ENCODE measurements at places on chromosomes 13 and 19. TPM values are rescaled to one million over a fixed set of nuclear protein-coding genes. Genes with fewer than 3 reads are reported as not detected.

GRCh38 chr19:35715355-35715809, 2.4 kb upstream of the KMT2B start:
- peak overlapping the region; percentile 89 for H3K27ac ChIP-seq
- H3K27me3 ChIP-seq, result no peaks in the 10 kb centered on the region
- H3K4me3 ChIP-seq, result peak overlapping the region; percentile 83
- peaks cover 31% of the 10 kb centered on the region for H3K36me3 ChIP-seq
- peak; percentile 30 for DNase-seq

The SIGLEC9 gene
- 0.58 TPM for total RNA-seq

- peaks cover 11% of the 10 kb centered on the region for H3K27me3 ChIP-seq
- DNase-seq, result no peak
- H3K36me3 ChIP-seq, result no peaks in the 10 kb centered on the region
- no peaks in the 10 kb centered on the region for H3K4me1 ChIP-seq
- no peak overlapping the region for H3K4me3 ChIP-seq
These were observed 6.5 kb upstream of the SUPT20H start for GRCh38 chr13:37065890-37066526.

DNA sequence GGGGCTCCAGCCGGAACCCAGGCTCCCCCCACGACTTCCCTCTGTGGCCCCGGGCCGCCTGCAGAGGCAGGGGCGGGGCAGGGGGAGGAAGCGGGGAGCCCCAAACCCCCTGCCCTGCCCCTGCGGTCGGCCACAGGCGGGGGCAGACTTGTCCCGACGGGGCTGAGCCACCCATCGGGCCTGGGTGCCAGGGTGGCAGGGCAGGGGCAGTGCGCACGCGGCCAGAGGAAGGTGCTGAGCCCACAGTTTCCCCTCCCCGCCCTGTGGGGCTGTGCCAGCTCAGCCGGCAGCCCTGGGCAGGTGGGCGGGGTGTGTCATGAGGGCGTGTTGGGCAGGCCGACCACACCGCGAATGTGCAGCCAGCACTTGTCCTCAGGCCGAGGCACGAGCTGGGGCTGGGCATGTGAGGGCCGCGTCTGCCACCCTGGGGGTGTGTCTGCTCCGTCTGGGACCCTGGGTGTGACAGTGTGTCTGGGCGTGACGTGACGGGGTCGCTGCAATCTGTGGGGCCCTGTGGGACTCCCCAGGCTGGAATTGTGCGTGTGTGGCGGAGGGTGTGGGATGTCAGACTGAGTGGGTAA, 17.7 kb downstream of the CCDC97 start:
- H3K4me3 ChIP-seq, result peak overlapping the region; percentile 64
- H3K36me3 ChIP-seq, result peaks cover 68% of the 10 kb centered on the region
- peak overlapping the region; percentile 94 for H3K27ac ChIP-seq
- peaks cover 75% of the 10 kb centered on the region for H3K4me1 ChIP-seq
- no peaks in the 10 kb centered on the region for H3K27me3 ChIP-seq
- peak; percentile 84 for DNase-seq

The ZNF284 gene
- total RNA-seq, result 2.5 TPM

DNA sequence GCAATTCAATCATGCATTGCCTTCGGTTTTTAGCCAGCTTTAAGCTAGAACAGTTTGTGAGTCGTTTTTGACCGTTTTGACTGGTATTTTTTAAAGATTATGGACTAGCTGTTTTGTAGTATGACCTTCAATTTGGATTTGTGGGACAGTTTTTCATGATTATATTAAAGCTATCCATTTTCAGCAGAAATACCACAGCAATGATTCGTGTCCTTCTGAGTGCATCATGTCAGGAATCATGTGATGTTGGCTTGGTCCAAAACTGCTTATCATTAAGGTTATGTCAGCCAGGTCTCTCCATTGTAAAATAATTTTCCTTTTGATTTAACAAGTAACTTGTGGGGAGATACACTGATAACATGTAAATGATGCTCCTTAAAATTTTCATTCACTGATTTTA, 229.0 kb downstream of the POSTN start:
- H3K4me3 ChIP-seq, result no peak overlapping the region

DNA sequence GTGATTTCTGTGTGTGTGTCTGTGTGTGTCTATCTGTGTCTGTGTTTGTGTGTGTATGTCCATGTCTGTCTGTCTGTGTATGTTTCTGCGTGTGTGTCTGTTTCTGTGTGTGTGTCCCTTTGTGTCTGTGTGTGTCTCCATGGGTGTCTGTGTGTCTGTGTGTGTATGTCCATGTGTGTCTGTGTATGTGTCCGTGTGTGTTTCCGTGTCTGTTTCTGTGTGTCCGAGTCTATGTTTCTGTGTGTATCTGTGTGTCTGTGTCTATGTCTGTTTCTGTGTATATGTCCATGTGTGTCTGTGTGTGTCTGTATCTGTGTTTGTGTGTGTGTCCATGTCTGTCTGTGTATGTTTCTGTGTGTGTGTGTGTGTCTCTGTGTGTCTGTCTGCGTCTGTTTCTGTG, 276.3 kb upstream of the SOX1 start:
- DNase-seq, result no peak
- no peak overlapping the region for H3K4me3 ChIP-seq
- H3K27ac ChIP-seq, result no peak overlapping the region
- H3K36me3 ChIP-seq, result no peaks in the 10 kb centered on the region

DNA sequence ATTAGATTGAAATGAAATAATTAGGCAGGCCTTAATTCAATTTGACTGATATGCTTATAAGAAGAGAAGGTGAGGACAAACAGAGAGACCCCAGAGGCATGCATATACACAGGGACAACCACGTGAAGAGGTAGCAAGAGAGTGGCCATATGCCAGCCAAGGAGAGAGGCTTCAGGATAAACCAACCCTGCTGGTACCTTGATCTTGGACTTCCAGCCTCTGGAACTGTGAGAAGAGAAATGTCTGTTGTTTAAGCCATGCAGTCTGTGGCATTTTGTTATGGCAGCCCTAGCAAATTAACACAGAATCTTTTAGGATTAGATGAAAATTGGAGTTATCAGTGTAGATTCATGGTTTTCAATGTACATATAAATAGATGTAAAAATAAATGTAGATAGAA, 120.1 kb downstream of the KCTD15 start:
- no peak for DNase-seq
- H3K4me3 ChIP-seq, result no peak overlapping the region
- H3K4me1 ChIP-seq, result no peaks in the 10 kb centered on the region
- H3K27me3 ChIP-seq, result no peaks in the 10 kb centered on the region
- no peaks in the 10 kb centered on the region for H3K36me3 ChIP-seq
- H3K27ac ChIP-seq, result no peak overlapping the region

DNA sequence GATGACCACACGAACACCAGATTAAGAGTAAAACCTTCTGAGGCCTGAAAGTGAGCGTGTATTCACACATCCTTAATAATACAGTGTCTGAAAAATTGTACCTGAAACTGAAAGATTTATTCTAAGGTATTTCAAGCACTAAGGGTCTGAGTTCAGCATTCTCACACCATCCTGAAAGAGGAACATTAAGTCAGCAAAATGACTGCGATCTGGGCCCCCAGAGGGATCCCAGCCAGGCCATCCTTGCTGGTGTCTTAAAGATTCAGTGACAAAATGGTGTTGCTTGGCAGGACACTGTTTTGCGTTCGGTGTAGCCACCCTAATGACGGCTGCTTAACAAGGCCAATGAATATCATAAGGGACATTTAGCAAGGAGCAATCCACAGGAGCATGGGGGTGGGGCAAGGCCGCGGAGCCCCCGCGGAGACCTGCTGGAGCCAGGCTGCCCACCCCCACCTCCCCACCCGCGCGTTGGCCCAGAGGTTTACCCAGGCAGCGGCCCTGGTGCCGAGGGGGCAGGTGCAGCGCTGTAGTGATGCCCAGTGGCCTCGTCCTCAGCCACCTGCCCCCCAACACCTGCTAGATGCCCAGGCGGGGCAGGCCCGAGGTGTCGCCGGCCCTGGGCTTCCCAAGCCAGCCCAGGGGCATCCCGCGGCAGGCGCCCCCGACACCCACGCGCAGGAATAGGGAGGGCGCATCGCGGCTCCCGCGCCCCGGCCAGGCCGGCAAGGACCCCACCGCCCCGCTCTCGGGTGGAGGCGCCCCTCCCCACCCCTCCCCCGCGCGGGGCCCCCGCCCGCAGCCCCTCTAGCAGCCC, 742 bp downstream of the NALCN start:
- DNase-seq, result no peak
- no peaks in the 10 kb centered on the region for H3K36me3 ChIP-seq
- no peak overlapping the region for H3K27ac ChIP-seq
- peaks cover 31% of the 10 kb centered on the region for H3K27me3 ChIP-seq
- H3K4me3 ChIP-seq, result no peak overlapping the region

DNA sequence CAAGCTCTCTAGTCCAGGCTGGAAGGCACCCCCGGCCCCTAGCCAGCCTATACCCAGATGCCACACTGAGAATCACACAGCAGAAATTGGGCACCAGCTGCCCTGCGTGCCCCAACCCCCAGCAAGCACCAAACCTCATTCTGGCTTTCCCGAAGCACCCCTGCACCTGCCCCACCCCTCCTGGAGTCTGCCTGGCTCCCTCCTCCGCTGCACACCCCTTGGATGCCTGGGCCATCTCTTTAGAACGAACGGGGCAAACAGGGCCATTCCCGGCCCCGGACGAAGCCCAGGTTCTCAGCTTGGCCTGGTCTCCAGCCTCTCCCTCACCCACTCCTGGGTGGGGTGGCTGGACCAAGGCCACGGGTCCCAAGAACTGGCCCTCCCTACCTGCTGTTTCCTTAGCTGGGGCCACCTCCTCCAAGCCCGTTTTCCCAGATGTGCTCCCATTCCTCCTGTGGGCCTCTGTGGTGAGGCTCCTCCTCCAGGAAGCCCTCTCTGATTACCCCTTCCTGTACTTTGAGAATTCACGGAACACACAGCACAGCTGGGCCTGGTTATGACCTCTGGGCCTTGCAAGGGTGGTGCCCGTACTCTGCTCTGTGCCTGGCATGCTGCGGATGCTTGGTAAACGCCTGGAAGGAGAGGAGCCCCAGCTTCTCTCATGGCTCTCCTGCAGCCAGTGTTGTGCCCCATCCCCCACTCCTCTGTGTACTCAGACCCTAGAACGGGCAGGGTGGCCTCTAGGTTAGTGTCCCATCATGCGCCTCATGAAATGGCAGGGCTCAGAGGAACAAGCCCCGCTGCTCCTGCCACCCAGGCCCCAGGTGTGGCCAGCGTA, 21.4 kb downstream of the CEBPG start:
- H3K27me3 ChIP-seq, result no peaks in the 10 kb centered on the region
- H3K36me3 ChIP-seq, result no peaks in the 10 kb centered on the region
- DNase-seq, result no peak
- H3K4me1 ChIP-seq, result no peaks in the 10 kb centered on the region
- H3K27ac ChIP-seq, result no peak overlapping the region
- no peak overlapping the region for H3K4me3 ChIP-seq

- H3K4me1 ChIP-seq, result no peaks in the 10 kb centered on the region
- no peak overlapping the region for H3K4me3 ChIP-seq
- H3K27me3 ChIP-seq, result peaks cover 3% of the 10 kb centered on the region
- H3K27ac ChIP-seq, result no peak overlapping the region
These were observed 229.8 kb upstream of the IPO5 start for GRCh38 chr13:97723655-97724054.

The TTYH1 gene
- 1.3 TPM for total RNA-seq

The CEACAM8 gene
- not detected for total RNA-seq

The SIGLEC14 gene
- not detected for total RNA-seq

GRCh38 chr19:38831142-38831605, 420 bp downstream of the ECH1 start:
- peak; percentile 51 for DNase-seq
- peak overlapping the region; percentile 88 for H3K27ac ChIP-seq
- peak overlapping the region; percentile 92 for H3K4me3 ChIP-seq
- H3K27me3 ChIP-seq, result no peaks in the 10 kb centered on the region

- no peak overlapping the region for H3K4me3 ChIP-seq
- DNase-seq, result no peak
- H3K4me1 ChIP-seq, result peaks cover 56% of the 10 kb centered on the region
- peak overlapping the region; percentile 55 for H3K27ac ChIP-seq
- H3K27me3 ChIP-seq, result no peaks in the 10 kb centered on the region
- H3K36me3 ChIP-seq, result peaks cover 73% of the 10 kb centered on the region
These were observed 32.2 kb downstream of the MYO9B start for GRCh38 chr19:17107546-17108452.

The SAE1 gene
- 165 TPM for total RNA-seq

DNA sequence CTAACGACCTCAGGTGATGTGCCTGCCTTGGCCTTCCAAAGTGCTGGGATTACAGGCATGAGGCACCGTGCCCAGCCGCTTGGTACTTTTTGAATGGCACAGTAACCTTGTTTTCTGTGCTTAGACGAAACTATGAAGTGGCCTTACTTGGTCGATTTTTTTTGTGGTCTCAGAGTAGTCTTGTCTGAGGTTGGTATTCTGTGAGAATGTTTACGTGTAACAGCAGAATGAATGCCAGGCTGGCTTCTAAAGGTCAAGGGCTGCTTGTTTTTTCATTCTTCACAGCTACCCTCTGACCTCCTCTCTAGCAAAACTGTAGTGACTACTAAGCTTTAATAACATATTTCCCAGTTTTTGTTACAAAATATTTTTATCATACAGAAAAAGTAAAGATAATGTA, 313.3 kb downstream of the GPC6 start:
- no peaks in the 10 kb centered on the region for H3K4me1 ChIP-seq
- no peak overlapping the region for H3K4me3 ChIP-seq
- no peaks in the 10 kb centered on the region for H3K27me3 ChIP-seq

The CNOT3 gene
- 58.4 TPM for total RNA-seq

GRCh38 chr13:30810261-30810701, 74.9 kb downstream of the ALOX5AP start:
- no peaks in the 10 kb centered on the region for H3K36me3 ChIP-seq
- H3K27me3 ChIP-seq, result peaks cover 13% of the 10 kb centered on the region
- no peak overlapping the region for H3K4me3 ChIP-seq
- H3K27ac ChIP-seq, result no peak overlapping the region
- DNase-seq, result no peak

DNA sequence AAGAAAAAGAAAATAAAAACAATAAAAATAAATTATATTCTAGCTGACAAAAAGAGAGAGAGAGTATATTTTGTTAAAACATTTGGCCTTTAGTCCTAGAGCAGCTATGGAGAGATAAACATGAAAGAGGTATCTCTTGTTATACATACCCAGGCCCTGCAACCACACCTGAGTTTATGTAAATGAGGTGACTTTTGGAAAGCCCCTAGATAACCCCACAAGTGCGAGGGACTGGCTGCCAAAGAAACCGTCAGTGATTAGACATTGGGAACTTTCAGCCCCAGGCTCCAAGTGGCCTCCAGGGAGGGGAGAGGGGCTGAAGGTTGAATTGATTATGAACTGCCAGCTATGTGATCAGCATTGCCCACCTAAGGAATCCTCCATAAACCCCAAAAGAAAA, 2.1 kb upstream of the NLRP7 start:
- no peak overlapping the region for H3K27ac ChIP-seq
- H3K27me3 ChIP-seq, result peaks cover 5% of the 10 kb centered on the region
- no peak overlapping the region for H3K4me3 ChIP-seq
- no peaks in the 10 kb centered on the region for H3K4me1 ChIP-seq

DNA sequence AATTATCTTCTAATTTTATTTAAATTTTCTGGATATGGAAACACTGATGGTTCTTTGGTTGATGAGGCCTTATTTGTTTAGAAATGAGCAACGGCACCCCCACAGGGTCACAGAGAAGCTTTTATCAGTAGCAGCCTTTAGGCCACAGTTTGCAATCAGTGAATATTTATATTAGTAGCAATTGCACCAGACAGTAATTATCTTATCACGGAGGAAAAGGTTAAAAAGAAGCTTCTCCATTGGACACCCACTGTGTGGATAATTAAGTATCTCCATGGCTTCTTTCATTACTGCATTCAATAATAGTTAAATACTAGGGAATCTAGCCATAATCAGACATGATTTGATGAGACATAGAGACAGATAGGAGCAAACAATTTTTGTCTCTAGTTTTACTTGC, 2099.2 kb upstream of the PCDH20 start:
- no peak overlapping the region for H3K4me3 ChIP-seq
- H3K27me3 ChIP-seq, result no peaks in the 10 kb centered on the region
- no peaks in the 10 kb centered on the region for H3K4me1 ChIP-seq
- no peak for DNase-seq

- no peaks in the 10 kb centered on the region for H3K27me3 ChIP-seq
- no peak overlapping the region for H3K27ac ChIP-seq
These were observed 793.9 kb upstream of the PCDH9 start for GRCh38 chr13:68023838-68024581.
